ENCODE measurements at places on chromosomes 5 and 9.

- peak overlapping the region; percentile 32 for H3K27ac ChIP-seq
- no peaks in the 10 kb centered on the region for H3K27me3 ChIP-seq
- peaks cover 43% of the 10 kb centered on the region for H3K36me3 ChIP-seq
- H3K4me1 ChIP-seq = no peaks in the 10 kb centered on the region
- H3K4me3 ChIP-seq = no peak overlapping the region
- DNase-seq = no peak
Measured at GRCh38 chr9:33297432-33297831, 7.1 kb downstream of the NFX1 start.

GRCh38 chr9:114849450-114849849 is 43.6 kb upstream of the TNFSF15 start:
- H3K36me3 ChIP-seq = no peaks in the 10 kb centered on the region
- no peak overlapping the region for H3K27ac ChIP-seq
- no peak overlapping the region for H3K4me3 ChIP-seq

DNA sequence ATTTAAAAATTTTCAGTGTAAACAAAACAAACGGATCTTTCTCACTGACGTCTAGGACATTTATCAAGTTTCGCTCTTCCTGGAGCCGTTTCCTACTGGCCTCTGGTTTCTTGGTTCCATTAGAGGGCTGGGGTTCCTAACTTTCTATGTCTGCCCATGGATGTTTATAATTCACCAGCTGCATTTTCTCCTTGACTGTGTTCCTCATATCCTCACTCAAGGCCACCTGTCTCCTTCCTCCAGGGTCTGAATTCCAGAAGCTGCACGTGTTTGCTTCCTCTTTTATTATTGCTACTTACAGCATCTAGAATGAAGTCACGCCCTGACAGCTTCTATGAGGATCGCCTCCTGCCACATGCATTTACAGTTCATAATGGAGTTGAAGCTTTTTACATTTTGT is 74.1 kb upstream of the BASP1 start:
- no peaks in the 10 kb centered on the region for H3K27me3 ChIP-seq
- no peak overlapping the region for H3K4me3 ChIP-seq
- no peaks in the 10 kb centered on the region for H3K36me3 ChIP-seq

DNA sequence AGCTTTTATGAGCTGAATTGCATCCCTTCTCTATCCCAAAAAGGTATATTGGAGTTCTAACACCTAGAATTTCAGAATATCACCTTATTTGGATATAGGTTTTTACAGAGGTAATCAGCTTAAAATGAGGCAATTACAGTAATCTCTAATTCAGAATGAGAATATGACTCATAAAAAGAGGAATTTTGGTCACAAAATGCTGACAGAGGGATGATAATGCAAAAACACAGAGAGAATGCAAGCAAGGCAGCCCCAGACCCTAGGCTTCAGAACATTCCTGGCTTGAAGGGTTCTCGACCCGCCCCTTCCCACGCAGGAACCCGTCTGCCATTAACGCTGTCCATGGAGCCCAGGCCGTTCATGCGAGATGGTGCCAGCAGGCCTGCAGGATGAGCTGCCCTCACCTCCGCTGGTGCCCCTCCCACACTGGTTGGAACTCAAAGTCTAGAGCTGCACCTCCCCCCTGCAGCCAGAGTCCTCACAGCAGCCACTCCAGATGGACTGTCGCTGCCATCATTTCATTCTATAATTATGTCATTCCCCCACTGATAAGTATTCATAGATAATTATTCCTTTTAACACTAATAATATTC is 1173.4 kb upstream of the ACO1 start:
- H3K27ac ChIP-seq = no peak overlapping the region
- DNase-seq = peak; percentile 45
- no peaks in the 10 kb centered on the region for H3K36me3 ChIP-seq
- H3K4me3 ChIP-seq = no peak overlapping the region
- H3K27me3 ChIP-seq = no peaks in the 10 kb centered on the region

GRCh38 chr9:7799944-7800285 is 337 bp upstream of the DMAC1 start:
- no peak for DNase-seq
- H3K4me3 ChIP-seq = peak overlapping the region; percentile 97
- peaks cover 5% of the 10 kb centered on the region for H3K4me1 ChIP-seq

DNA sequence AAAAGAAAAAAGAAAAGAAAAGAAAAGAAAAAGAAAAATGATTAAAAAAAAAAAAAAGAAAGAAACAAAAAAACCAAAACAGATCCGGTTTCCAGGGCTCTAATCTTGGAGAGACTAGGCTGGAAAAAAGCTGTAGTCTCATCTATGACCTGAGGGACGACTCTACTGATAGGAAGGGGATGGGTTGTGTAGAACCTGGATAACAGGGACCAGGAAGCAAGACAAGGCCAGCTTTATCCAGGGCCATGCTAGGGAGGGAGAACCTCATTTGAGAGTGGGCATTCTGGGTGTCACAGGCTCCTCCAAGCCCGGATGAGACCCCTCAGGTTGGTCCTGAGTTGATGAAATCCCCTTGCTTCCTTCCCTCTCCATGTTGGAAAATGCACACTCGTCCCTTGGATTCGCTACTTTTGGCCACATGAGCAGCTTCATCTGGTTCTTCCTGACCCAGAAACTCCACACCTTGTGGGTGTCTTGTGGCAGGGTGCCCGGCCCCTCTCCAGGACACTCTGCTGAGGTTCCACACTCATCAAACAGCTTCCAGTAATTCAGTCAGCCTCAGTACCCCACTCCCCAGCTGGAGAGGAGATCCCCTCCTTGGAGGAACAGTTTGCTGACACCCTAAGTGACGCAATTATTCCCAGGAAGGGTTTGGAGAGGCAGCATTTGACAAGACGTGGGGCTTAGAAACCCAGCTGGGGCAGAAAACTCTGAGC is 71.1 kb upstream of the LHFPL2 start:
- H3K4me3 ChIP-seq = no peak overlapping the region
- H3K27me3 ChIP-seq = no peaks in the 10 kb centered on the region
- H3K27ac ChIP-seq = no peak overlapping the region
- peaks cover 3% of the 10 kb centered on the region for H3K4me1 ChIP-seq
- DNase-seq = no peak
